ENCODE measurements at places on chromosomes 12 and 14.

DNA sequence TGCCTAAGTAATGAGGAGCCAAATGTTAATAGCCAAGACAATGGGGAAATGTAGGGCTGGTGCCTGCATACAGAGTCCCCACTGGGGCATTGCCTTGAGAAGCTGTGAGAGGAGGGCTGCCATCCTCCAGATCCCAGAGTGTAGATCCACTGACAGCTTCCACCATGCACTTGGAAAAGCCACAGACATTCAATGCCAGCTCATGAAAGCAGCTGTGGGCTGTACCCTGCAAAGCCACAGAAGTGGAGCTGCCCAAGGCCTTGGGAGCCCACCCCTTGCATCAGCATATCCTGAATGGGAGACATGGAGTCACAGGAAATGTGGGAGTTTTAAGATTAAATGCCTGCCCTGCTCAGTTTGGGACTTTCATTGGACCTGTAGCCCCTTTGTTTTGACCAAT, 244.7 kb downstream of the BTG1 start:
- DNase-seq: no peak

DNA sequence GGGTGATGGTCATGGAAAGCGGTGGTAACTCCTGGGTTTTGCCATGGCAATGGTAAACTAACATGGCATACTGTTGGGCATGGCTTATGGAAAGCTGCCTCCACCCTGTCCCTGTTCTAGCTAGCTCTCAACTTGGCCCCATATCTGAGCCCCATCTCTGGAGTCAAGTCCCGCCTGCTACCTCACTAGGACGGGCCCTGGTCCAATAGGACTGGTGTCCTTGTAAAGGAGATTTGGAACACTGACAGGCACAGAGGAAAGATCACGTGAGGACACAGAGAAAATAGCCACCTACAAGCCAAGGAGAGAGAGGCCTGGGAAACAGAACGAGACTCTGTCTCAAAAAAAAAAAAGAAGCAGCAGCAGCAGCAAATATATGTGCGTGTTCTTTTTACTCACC, 59.8 kb downstream of the RNFT2 start:
- DNase-seq: no peak

GRCh38 chr12:3950714-3951320, 77.6 kb upstream of the PARP11 start:
- DNase-seq: no peak

DNA sequence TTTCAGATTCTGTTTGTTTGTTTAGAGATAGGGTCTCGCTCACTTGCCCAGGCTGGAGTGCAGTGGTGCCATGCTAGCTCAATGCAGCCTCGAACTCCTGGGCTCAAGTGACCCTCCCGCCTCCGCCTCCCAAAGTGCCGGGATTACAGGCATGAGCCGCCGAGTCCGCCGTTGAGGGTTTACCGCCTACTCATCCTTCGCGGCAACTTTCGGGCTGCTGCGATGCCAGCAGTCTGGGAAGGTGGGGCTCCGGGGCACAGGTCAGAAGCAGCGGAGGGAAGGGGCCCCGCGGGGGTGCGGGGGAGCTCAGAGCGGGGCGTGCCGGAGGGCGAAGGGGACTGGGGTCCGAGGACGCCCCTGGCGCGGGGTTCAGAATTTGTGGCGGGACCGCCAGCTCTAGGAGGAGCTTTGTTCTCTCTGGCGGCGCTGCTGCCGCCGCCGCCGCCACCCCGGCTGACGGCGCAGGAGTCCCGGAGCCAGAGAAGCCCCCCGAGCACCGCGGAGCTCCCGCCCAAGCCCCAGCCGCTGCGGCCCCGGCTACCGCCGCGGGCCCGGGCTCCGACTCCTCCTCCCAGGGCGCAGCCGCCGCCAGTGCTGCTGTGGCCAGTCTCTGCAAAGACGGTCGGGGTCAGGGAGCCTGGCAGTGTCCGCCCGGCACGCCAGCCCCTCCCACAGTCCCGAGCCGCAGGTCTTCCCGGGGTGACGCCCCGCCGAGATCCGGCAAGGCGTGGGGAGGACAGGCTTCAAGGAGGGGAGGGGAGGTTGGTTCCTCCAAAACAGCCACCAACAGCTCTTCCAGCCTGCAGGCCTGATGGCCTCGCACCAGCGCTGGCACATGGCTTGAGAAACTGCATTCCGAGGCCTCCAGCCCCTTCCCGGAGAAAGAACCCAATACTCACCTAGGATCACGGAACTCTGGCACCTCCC, 10.9 kb upstream of the KRT77 start:
- peak; percentile 27 for DNase-seq

- DNase-seq: no peak
Measured at GRCh38 chr12:107477947-107478610, 207.5 kb upstream of the PWP1 start.

DNA sequence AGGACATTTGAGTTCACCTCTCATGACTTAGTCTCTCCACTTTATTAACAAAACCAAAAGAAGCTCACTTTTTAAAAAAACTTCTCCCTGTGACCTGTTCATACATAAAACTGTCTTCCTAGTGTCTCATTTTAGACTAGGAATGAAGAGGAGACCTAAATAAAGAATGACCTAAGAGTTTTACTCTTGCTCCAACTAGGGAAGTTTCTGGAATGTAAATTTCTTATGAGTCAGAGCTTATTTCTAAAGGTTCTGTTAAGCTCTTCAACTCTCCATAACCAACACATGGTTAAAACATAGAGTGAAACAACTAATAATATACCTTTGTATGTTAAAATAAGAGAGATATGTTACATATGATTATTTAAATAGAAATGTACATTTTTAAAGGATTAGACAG, 369.8 kb downstream of the EMP1 start:
- no peak for DNase-seq
